Activated naive CD4-positive, alpha-beta T cell treated with anti-CD3 and anti-CD28 coated beads, Interleukin-2, amount 50 U/mL, for 72 hours (primary cell): ENCODE measurements at places on chromosomes 5 and 9. TPM values are rescaled to one million over a fixed set of nuclear protein-coding genes. Genes with fewer than 3 reads are reported as not detected.

DNA sequence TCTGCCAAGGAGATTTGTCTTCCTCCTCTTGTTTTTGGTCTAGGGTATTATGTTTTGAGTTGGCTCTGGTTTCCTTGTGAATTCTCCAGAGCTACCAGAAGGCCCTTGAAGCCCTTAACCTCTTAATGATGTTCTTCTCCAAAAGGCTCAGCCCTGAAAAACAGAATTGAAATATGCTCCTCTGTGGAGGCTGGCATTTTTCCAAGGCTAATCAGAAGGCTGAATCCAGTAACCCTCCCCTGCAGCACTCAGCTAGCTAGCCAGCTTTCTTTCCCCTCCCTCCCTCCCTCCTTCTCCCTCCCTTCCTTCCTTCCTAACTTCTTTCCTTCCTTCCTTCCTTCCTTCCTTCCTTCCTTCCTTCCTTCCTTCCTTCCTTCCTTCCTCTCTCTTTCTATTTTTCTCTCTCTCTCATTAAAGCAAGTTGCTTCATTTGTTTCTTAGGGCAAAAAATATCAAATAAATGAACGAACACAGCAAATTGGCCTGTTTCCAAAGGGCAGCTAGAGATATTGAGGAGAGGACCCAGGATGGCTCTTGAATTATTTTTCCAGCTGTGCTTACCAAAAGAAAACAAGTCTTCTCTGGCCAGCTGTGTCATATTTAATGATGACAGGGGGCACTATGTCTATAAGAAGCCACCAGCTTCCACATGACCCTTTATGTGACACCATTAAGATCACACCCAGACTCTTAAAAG, 38.7 kb downstream of the JAKMIP2 start:
- DNase-seq: no peak

DNA sequence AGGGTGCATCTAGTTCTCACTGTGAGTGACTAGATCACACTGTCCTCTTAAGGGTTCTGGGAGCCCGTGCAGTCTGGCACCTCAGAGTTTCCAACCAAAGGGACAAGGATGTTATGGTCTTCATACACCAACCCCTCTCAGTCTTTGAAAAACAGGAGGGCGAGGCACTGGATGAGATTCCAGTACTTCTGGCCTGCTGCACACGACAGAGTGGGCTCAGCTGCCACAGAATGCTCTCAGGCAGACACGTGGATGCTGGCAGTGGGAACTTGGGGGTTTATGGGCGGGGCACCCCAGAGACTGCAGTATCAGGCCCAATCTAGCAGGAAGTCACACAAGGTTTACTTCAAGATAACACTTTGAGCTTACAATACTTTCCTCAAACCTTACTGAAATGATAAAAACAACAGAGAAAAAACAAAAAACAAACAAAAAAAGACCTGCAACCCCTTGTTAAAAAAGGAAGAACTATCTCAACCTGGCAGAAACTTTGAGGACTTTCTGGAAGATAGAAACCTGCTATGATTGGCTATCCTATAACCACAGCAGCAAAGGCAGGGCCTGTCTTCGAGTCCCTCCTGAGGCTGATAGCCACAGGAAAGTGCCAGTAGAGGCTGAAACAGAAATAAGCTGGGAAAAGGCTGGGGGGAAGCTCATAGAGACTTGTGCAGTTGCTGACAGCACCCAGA, 28.3 kb upstream of the TGFBR1 start:
- DNase-seq: no peak

ASS1 gene
- total RNA-seq: 0.91 TPM

DNA sequence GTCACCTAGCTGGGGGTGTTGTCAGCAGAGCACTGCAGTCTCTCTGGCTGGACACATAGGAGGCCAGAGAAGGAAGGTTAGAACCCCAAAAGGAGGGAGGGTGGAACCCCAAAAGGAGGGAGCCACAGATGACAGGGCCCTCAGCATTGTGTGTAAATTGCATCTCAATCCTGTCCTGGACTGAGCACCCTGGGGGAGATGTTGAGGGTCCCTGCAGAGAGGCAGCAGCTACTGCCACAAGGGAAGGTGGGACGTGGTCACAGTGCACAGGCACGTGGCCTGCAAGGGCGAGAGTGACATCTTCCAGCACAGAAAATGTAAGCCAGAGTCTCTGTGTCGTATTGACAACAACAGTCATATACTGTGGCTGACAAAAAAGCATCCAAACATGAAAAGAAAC, 36.5 kb upstream of the CEP72 start:
- no peak for DNase-seq

GRCh38 chr5:150307617-150308426, 5.1 kb upstream of the ARSI start:
- DNase-seq: no peak

DNA sequence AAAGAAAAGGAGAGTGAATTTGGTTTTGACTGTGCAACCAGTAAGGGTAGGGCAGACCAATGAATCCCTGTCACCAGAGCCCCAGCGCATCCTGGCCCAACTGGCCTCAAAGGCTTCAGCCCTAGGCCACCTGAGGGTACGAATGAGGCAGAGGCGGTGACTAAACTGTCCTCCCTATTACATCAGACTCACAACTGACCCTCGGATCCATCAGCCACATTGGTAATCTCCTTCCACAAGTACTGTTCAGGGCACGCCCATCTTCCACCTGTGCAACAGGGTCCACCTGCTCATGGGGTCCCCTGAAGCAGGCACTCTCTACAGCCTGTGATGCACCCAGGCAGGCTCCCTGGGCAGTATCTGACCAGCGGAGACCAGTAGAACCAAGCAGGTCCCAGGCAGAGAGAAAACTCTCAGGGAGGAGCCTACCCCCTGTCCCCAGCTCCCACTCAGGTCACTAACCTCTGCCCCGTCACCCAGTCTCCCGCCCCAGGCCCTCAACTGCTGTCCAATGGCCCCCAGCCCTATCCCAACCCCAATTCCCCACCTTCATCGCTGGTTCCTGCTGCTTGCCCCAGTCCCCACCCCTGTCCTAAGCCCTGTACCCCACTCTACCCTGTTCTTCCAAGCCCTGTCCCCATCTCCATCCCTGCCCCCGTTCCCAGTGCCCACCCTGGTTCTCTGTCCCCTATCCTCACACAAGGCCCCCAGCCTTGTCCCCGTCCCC, 904 bp downstream of the EDF1 start:
- DNase-seq: no peak

GRCh38 chr9:121645003-121645402, 6.4 kb upstream of the DAB2IP start:
- DNase-seq: no peak

DNA sequence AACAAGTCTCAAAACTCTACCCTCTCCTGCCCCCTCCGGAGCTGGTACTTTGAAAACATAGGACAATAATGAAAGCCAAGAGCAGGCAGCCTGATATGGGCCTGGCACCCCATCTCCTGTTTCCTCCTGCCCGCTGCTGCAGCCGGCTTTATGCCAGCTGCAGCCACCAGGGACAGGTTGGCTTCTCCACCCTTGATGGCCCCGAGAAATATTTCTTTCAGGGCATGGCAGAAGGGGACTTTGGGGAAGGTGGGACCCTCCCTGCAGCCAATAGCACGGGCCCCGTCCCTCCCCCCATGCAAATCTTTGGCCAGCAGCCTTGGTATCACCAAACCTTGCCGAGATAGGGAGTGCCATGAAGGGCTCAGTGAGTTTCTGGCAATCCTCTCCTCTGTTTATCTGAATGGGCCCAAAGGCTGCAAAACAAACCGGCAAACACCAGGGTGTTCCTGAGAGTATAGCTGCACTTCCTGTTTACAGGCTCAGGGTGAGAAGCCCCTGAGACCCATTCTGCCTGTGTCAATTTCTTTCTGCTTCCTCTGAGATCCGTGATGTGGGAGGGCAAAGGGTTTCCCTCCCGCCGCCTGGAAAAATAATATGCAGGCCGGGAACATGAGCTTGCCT, 73.4 kb upstream of the BOD1 start:
- DNase-seq: no peak

- DNase-seq: no peak
These were observed 371.2 kb downstream of the NFIB start for GRCh38 chr9:13942695-13943094.

SPAG8 gene
- total RNA-seq: 1.0 TPM

- DNase-seq: no peak
These were observed 332.0 kb downstream of the SPATA31D1 start for GRCh38 chr9:82320566-82320965.
